Activated CD4-positive, alpha-beta T cell treated with anti-CD3 and anti-CD28 coated beads for 1 hour (primary cell): ENCODE measurements at places on chromosomes 2 and 18.

GRCh38 chr2:120314690-120315366 is 31.1 kb upstream of the INHBB start:
- DNase-seq, result no peak

- no peak for DNase-seq
These were observed 65.3 kb downstream of the WDR75 start for GRCh38 chr2:189506514-189506976.

GRCh38 chr2:20526160-20526559 is 79.3 kb downstream of the RHOB start:
- no peak for DNase-seq

DNA sequence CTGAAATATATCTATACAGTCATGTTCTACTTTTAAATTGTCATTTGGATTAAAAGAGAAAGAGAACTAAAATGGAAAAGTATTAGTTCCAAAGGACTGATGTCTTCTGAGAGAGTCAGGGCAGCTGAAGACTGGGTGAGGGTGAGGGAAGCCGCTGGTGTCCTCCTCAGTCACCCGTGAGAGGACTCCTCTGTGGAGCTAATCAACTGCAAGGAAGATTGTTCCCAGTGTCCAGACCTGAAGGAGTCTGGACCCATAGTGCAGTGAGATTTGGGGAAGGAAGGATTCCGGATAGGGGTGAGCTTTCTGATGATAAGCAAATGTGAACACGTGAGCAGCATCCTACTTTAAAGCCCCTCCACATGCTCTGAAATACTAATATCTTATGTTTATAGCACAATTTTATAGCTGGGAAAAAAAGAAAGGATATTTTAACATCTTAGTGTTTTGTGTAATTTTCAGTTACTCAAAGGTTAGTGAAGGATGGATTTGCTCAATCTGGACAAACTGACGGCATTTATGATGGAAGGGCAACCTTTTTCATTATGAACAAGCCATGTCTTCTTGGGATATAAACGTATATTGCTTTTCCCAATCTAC is 134.5 kb upstream of the TTC39C start:
- DNase-seq, result no peak

DNA sequence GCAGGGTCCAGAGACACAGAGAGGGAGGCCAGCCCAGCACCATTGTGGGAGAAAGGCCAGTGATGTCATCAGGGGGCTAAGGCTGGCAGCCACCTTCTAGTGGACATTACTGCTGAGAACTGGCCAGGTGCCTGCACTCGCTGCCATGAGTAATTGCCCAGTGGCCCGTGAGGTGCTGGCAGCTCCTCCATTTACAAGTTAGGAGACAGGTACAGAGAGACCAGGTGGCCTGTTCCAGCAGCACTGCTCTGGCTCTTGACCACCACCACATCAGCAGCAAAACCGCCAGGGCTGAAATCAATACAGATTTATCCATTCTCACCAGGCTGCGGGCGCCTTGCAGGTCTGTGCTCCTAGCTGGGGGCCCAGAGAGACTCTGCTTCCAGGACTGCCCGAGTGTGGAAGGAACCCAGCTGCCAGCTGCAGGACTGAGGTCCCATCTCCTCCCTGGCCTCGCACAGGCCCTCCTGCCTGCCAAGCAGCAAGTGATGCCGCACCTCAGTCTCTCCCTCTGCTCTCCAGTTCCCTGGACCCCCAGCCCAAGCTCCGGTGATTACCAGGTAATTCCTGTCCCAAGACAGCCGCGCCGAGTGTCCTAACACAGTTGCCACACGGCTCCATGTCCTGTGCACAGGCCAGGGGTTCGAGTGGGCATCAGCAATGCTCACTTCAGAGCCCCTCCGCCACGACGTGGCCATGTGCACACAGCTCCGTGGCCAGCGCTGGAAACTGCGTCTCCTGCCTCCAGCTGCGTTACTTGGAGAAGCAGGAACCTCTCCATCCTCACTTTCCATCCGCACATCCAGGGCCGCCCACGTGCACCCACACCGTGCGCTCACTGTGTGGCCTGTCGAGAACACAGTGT is 101.0 kb upstream of the CTDP1 start:
- no peak for DNase-seq

GRCh38 chr2:46294176-46294836 is 2.9 kb upstream of the EPAS1 start:
- DNase-seq, result no peak

DNA sequence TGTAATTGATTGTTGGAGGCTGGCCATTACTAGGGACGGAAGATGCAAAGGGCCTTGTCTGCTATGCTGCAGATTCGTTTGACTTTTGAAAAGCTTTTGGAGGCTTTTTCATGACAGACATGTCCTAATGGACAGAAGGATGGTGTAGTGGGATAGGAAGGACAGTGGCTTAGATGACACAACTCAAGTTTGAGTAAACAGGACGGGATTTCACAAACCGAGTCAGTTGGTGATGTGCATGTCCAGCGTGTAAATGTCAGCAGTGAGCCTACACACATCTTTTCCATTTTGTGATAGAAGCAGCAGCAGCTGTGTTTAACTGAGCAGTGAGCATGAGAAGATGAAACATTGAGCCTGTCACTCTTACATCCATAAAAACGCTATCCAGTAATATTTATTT is 76.0 kb downstream of the NCK2 start:
- no peak for DNase-seq
